ENCODE measurements at places on chromosomes 16 and 17.

DNA sequence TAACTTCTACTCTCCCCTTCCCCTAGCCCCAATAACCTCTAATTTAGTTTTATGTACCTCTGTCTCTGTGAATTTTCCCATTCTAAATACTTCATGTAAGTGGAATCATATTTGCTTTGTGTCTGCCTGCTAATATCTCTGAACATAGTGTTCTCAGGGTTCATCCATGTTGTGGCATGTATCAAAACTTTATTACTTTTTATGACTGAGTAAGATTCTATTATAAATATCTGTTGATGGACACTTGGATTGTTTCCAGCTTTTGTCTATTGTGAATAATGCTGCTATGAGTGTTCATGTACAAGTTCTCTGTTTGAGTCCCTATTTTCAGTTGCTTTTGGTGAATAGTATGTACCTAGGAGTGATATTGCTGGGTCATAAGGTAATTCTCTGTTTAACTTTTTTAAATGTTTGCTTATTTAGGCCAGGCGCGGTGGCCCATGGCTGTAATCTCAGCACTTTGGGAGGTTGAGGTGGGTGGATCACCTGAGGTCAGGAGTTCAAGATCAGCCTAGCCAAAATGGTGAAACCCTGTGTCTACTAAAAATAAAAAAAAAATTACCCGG is 92.8 kb downstream of the CHD9 start:
- DNase-seq = no peak

DNA sequence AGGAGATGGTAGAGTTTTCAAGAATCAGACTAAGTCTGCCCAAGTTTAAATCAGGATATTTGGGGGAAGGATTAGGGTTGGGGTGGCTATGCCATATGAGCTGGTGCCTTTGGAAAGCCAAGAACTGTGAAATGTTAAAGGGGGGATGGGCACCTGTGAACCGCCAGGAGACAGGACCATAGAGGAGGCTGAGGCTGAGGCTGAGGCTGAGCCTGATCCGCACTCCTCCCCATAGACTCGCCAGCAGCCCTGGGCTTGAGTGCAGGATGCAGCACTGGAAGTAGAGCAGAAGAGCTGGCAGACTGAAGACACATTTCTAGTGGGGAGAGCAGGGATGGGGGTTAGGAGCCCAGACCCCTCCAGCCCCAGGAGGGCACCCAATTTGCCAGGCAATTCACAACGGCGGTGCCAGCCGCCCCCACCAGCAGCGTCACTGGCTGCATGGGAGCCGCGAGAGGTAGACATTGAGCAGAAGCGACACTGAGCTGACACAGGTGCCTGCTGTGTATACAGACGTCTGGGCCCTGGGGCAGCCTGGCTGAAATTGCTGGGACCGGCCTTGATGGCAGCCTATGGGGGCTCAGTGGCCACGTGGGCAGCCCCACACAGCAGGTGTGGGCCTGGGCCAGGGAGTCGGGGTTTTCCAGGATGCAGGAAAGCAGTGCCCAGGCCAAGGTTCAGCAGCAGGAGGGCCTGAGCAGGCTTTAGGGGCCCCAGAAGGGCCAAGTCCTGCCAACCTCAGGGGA is 9.2 kb downstream of the PIMREG start:
- DNase-seq = no peak

DNA sequence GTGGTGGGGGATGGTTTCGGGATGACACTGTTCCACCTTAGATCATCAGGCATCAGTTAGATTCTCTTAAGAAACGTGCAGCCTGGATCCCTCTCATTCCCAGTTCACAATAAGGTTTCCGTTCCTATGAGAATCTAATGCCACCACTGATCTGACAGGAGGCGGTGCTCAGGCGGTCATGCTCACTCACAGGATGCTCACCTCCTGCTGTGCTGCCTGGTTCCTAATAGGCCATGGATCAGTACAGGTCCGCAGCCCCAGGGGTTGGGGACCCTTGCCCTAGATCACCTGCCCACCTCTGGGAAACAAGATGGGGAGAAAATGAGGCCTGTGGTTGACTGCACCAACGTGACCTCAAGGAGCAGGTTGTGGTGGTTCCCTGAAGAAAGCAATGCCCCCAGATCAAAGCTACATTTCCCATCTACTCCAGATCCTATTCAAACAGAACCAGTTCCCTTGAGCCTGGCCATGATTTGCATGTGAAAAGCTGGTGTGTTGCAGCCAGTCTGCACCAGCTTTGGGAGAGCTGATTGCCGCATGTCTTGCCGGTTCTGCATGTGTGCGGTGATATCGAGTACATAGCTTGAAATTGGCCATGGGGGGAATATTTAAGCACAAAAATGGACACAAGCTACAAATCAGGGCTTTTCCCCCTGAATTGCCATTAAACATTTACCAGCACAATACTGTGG is 183.2 kb upstream of the HSBP1 start:
- DNase-seq = no peak

DNA sequence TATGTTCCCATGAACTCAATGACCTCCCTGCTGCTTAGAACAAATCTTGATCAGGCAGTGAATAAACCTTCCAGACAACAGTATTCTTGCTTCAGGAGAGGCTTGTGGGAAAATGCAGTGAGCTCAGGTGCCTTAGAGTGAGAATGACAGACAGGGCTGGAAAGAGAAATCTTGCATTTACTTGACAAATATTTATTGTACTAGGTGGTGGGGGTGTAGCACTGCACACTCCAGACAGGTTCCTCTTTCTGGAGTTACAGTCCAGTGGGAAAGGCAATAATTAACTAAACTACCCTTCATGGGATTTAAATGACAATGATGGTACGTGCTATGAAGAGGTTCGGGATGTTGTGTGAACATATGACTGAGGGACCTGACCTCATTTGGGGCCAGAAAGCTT is 182.9 kb downstream of the SHISA9 start:
- DNase-seq = no peak

DNA sequence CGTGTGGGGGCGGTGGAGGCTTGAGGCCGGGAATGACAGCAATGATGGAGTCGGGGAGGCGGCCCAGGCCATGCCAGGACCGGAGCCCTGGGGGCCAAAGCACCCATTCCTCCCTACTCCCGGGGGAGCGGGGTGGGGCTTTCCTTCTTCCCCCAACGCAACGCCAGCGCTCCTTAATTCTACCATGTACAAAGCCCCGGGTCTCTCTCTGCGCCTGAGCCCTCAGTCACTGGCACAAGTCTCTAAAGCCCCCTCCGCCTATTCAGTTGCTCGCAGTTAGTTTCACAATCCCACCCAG is 245 bp upstream of the RNF227 start:
- no peak for DNase-seq

GRCh38 chr17:2943981-2944380 is 119.4 kb downstream of the OR1D5 start:
- no peak for DNase-seq
